ENCODE measurements at places on chromosomes 7 and 10.

DNA sequence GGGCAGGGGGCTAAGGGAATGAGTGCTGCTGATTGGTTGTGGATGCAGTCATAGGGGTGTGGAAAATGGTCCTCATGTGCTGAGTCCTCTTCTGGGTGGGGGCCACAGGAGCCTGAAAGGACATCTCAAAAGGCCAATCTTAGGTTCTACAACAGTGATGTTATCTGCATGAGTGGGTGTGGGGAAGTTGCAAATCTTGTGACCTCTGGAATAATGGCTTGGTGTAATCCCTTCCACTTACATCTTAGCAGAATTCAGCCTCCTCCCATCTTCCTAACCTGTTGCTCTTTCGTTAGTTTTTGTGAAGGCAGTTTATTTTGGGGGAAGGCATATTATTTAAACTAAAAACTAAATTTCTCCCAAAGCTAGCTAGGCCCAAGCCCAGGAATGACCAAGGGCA is 42.0 kb upstream of the OIT3 start:
- DNase-seq = no peak

DNA sequence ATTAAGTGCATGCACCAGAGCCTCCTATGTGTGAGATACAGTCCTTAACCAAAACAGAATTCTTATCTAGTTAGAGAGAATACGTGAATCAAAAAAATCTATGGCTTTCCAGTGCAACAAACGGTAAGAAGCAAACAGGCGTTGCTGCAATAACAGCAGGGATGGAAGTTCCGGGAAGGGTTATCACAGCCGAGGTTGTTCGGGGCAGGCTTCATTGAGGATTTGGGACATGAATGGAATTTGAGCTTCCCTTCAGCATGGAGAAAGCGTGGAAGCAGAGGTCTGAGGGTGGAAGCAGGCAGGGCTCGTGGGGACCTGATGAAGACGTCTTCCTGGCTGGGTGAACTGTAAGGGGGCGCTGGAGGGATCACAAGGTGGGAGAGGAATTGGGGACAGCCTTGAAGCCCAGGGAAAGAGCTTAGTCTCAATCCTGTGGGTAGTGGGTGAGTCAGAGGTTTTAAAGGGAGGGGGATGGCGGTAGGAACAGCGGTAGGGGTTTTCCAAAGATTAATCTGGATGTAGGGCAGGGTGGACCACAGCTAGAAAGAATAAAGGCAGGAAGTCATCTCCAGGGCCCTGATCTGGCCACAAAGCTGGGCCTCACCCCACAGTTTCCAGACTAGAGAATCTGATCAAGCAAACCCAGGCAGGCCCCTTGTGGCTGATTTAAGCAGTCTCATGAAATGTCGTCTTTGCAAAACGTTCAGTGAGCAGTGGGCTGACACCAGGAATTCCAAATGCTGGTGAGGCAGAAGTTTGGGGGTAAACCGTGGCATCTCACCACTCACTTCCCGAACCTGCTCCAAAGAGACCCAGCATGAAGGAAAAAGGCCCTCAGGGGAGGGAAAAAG is 65.1 kb downstream of the CALML3 start:
- DNase-seq = no peak

DNA sequence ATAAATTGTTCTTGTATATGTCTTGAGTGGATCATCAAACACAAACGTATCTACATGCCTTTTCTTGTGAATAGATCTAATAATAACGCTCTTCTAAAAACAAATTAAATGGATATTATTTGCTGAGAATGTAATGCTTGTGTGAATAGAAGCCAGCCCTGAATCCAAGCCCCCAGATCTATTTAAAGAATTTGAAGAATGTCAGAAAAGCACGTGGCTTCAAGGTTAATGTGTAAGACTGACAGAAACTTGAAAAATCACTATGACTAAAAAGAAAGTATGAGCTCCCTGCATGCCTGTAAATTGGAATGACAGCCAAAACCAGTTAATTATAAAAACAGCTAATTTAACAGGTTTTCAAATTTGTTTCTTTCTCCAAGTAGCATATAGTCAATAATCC is 43.2 kb upstream of the ATRNL1 start:
- DNase-seq = no peak

DNA sequence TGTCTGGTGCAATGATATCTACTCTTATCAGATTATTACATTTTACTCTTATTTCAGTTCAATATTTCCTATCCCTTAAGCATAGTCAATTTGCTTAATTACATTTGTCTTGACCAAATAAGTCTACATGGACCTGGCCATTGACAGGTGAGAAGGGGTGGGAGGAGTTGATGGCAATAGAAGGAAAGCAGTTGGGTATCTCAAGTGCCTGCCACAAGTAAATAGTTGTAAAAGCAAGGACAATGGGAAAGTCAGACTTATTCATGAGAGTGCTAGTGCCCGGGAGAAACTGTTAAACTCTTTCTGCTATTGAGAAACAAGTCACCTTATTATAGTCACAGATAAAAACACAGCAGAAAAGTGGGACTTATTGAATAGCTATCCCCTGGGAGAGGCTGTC is 32.4 kb upstream of the HGF start:
- DNase-seq = no peak

DNA sequence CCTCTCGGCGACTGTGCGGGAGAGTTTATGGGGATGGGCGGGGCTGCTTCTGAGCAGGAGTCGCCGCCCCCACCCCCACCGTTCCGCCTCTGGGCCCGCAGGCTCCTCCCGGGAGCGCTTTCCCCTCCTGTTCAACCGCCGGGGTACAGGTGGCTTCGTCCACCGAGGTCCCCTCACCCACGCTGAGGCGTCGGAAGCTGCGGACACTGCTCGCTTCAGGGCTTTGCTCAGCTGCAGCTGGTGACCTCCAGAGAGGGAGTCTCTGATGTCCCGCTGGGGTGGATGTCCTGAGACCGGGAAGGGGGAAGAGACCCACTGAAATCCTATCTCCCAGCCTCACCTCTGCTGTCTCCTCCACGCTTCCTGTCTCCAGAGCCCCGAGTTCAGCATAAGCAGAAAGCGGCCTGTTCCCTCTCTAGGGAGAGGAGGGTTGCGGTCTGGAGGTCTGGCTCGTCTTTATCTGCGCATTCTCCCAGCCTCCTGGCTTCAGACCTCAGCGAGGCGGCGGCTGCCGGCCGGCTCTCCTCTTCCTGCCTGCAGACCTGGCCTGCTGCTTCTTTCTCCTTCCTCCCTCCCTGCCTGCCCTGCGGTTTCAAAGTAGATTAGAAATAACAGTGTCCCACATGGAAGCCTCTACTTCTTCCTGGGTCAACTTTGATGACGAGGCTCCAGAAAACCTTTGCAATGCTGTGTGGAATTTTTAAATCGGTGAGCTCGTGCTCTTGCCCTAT is 1.8 kb downstream of the CYP2E1 start:
- no peak for DNase-seq

- DNase-seq = peak; percentile 27
Measured at GRCh38 chr10:34175121-34175520, 640.0 kb downstream of the PARD3 start.

DNA sequence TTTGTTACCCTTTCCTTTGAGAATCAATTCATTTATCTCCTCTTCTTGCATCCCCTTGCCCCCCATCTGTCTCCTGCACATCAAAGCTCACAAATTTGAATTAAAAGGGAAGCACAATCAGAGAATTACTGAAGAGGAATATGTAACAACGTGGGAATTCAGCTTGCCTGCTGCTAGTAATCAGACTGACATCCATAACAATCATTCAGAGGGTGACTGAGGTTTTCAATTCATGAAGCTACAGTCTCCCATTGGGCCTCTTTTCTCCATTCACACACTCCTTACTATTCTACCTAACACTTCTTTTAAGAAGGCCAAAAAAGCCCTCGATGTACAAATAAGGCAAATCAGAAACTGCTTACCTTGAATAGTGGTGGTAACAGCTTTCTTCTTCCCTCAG is 24.3 kb upstream of the DNA2 start:
- DNase-seq = no peak

- DNase-seq = no peak
Measured at GRCh38 chr7:139694389-139694676, 83.5 kb downstream of the HIPK2 start.

- DNase-seq = no peak
Measured at GRCh38 chr7:67022511-67022910, 25.9 kb downstream of the TYW1 start.

DNA sequence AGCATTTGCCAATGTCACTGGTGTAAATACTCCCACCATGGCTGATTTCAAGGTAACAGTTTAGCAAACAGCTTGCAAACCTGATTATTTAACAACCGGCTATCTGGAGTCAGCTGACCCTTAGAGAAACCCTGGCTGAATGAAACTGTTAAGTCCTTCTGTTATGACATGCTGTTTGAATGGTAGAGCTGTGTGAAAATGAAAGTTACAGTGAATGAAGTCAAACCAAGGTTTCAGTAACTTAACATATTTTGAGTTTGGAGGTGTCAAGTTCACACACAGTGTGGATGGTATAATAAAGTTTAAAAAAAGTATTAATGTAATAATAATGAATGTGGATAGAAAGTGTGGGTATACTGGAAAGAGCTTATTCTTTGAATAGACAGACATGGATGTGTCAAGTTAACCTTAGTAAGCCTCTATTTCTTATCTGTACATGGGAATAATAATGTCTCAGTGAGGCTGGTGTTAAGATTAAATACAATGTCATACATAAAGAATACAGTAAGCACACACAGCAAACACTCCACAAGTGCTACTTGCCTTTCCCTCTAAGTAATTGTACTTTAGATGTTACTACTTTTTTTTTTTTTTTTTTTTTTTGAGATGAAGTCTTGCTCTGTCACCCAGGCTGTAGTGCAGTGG is 150.4 kb downstream of the TAX1BP1 start:
- DNase-seq = no peak

DNA sequence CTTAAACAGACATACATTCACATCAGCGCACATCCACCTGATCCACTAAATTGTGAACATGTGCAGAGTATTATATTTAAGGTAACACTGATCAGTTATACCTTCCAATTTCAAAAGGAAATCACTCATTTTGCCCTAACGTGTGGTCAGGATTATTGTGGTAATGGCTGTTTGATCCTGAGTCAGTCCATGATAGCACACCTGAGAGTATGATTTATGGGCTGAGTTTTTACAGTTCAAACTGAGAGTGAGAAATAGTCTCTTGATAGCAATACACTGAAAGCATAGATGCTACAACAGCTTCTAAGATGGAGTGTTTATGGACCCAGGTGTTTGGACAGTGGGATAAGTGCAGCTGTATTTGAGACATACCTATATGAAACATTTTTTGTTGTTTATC is 96.7 kb downstream of the KIF20B start:
- DNase-seq = no peak

DNA sequence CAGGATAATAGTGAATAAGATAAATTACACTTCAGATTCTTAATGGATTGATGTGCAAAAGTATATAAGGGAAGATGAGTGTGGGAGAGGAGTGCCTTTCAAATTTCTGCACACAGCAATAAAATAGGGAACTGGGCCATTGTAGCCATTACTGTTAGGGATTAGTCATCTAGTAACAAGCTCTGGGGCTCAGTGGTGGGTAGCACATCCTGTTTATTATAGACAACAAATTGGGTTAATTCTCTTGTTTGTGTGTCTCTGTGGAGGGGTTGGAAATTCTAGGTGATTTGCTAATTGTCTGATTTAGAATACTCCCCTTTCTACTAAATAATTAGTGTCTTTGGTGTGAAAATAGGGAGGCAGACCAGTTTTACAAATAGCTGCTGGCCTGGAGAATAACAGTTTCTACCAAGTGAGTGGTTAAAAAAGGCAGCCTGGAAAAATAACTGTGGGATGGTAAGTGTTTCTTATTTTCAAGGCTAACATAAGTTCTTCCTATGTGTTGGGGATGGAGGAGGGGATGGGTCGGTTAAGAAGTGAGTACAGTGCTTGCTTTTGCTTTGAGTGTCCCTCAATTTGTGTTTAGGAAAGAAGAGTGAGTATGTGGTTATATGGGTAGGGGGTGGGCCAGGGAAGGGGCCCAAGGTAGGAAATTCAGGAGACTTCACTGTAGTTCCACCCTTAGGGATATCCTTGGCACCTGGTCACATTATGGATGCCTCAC is 43.3 kb upstream of the TMEM248 start:
- DNase-seq = no peak

DNA sequence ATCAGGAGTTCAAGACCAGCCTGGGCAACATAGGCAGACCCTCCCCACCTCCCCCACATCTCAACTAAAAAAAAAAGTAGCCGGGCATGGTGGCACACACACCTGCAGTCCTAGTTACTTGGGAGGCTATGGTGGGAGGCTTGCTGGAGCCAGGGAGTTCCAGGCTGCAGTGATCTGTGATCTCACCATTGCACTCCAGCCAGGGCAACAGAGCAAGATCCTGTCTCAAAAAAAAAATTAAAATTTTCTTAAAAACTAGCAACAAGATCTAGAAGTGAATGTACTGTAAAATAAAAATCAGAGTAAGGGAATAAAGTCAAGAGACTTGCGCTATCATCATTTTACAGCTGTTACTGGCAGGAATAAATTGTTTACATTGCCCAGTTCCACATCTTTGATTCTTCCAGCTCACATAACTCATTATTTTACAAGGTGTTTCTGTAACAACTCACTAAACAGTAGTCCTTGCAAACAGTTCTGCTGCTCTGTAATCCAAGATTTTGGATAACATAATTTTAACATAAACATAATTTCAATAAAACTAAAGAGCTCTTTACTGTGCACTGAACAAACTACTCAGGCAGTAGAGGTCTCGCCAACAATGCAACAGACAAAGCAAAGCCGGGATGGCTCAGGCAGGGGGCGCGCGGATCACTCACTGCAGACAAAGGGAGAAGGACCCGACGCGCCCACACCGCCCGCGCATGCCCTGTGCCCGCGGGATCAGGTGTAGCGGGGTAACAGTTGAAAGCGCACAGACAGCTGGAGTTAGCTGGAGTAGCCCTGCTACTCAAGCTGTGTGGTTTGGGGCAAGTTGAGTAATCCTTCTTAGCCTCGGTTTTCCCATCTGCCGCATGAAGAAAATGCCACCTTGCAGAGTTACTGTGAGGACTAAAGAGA is 73.3 kb upstream of the NFE2L3 start:
- DNase-seq = peak; percentile 98

DNA sequence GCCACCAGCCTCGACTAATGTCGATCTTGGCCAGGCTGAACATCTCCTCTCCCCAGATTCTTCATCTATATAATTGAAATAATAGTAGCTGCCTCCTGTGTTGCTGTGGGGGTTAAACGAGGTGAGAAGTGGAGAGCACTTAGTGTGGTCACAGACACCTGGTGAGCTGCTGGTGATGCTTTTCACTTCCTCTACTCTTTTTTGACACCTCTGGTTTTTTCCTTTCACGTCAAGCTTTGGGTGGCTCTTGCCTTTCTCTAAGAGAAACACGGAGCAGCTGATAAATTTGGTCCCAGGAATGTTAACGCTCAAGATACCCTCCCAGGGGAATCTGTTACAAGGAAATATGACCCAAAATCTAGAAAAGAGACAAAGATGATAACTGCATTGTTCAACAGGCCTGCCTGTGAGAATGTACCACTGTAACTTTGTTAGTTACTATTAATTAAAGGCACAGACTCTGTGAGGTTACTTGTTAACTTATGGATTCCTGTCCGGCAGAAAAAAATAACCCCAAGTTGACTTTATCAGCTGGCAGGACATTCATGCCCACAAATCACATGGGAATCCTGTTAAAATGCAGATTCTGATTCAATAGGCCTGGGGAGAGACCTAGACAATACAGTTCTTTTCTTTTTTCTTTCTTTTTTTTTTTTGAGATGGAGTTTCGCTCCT is 9.5 kb upstream of the NPFFR1 start:
- no peak for DNase-seq

All from NCI-H524 (cell line).